ENCODE measurements at places on chromosomes 5 and 9.

DNA sequence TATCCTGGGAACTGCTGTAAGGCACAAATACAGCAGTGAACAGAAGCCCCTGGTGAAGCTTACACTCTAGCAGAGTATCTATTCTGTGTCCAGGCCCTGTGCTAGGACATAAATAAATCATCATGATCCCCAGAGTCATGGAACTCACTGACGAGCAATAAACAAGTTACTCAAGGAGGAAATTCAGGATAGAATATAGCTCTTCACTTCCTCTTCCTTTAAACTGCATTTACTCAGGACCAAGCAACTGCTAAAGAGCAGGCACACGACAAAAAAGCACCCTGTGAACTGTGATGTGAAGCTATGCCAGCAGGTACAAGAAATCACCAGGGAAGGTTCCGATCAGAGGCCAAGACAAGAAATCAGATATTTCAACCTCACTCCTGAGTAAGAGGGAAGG, 47.8 kb upstream of the NR5A1 start:
- DNase-seq: no peak

GRCh38 chr9:136104488-136104800, 9.4 kb upstream of the NACC2 start:
- DNase-seq: no peak

GRCh38 chr5:139903795-139904565, 108.4 kb downstream of the PSD2 start:
- no peak for DNase-seq

- DNase-seq: no peak
Observed at GRCh38 chr5:145260670-145261069, 574.5 kb downstream of the PRELID2 start.

DNA sequence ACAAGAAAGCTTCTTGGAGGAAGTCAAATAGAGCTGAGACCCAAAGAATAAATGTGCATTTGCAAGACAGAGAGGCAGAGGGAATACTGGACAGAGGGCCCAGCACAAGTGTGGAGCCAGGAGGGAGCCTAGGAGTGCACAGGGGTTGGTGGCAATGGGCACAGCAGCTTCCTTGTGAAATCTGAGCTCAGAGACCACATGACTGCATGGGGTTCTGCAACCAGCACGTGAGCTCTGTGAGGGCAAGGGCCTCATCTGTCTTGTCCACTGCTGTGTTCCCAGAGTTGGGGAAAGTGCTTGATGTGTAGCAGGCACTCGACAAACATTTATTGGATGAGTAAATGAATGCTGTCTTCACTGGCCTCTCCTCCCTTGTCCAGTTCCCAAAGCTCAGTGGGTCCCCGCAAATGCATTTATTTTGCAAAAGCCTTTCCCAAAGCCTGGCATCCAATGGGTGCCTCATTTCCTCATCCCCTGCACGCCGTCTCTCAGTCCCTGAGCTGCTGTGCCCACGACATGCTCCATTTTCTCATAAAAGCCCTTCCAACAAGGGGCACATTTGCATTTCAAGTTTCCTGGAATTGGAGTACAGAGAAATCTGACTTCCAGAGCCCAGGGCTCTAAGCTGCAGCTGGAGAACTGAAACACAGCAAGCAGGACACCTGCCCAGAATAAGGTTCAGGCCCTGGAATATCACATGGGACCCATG, 58.5 kb downstream of the KCNIP1 start:
- DNase-seq: no peak

DNA sequence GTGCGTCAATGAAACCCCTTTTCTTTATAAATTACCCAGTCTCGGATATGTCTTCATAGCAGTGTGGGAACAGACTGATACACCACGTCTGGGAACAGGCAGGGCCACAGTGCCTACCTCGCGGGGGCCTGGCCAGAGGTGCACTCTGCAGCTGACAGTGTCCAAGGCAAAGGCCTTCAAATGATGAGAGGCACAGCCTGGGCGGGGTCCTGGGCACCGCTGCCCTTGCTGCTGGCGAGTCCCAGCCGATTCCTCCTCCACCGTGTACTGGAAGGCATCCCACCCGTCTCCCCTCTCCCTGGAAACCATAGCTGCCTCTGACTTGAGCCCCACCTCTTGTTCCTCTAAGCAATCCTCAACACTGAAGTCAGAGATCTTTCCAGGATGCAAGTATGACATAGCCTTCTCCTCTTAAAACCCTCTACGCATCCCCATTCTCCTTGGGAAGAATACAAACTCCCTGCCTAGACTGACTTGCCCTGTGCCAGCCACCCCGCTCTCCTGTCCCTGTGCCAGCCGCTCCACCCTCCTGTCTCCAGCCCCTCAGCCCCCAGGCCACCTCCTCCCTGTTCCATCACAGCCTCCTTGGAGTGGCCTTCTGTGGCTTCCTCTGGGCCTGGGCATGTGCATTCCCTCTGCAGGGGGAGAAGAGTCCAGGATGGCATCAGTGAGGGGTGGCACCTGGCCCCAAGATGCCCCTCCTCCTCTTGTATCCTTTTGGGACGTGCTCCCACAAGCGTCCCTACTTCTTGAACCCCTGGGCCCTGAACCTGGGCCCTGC, 8.1 kb upstream of the COL5A1 start:
- no peak for DNase-seq

DNA sequence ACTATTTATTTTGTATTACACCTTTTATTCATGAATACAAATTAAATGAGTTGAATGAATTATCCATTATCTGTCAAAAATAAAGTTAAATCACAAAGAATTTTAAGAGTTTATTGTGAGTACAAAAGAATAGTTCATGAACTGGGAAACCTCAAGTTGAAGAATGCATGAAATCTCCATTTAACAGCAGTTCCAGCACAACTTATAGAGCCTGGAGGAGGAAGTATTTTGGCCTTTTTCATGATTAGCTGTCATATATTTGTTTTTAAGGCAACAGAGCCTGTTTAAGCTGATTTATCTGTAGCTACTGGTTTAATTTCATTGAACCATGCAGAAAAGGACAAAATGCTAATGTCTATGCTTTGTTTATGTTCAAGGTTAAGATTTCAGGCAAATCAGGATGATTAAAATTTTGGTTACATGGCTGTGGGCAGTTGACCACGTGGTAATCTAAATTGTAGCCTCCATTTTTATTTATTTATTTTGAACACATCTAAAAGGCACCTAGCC, 12.2 kb downstream of the SPINK1 start:
- no peak for DNase-seq

- no peak for DNase-seq
Observed at GRCh38 chr5:36270175-36270574, 28.4 kb upstream of the NADK2 start.

DNA sequence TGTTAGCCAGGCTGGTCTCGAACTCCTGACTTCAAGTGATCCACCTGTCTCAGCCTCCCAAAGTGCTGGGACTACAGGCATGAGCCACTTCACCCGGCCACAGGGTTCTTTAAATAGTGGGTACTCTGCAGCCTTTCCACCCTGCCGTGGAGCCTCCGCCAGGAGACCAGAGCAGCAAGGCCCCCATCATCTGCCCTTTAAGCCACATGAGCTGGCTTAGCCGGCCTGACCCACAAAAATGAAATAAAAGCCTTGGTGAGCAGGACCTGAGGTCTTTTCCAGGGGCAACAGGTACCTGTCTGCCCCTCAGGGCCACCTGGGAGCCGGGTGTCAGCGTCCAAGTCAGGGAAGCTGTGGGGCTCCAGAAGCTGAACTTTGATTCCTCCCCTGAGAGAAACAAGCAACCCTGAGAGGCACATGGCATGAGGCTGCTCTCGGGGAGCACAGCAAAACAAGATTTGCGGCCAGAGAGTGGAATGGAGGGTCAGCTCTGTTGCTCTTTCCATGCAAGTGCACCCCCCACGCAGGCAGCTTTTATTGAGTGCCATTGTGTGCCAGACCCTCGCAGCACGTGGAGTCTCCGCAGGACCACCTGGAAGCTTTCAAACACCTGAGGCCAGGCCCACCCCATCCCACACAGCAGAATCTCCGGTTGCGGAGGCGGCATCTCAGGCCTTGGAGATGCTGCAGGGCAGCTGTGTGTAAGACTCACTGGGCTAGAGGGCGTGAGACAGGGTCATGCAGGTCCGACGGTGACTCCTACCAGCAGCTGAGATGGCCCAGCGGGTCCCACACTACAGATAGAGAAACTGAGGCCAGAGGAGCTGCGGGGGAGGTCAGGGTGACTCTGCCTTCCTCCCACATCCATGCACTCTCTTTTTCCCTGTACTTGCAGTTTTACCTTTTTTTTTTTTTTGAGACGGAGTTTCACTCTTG, 4.8 kb upstream of the WNK2 start:
- DNase-seq: no peak
